ENCODE measurements at places on chromosomes 3 and 15. TPM values are rescaled to one million over a fixed set of nuclear protein-coding genes. Genes with fewer than 3 reads are reported as not detected.

Gene TRPC1
- 13.3 TPM for polyA plus RNA-seq

Gene DUOXA2
- polyA plus RNA-seq = not detected

Gene CKMT1A
- 2.3 TPM for polyA plus RNA-seq

- DNase-seq = no peak
Observed at GRCh38 chr15:59406446-59406845, 31.5 kb upstream of the FAM81A start.

DNA sequence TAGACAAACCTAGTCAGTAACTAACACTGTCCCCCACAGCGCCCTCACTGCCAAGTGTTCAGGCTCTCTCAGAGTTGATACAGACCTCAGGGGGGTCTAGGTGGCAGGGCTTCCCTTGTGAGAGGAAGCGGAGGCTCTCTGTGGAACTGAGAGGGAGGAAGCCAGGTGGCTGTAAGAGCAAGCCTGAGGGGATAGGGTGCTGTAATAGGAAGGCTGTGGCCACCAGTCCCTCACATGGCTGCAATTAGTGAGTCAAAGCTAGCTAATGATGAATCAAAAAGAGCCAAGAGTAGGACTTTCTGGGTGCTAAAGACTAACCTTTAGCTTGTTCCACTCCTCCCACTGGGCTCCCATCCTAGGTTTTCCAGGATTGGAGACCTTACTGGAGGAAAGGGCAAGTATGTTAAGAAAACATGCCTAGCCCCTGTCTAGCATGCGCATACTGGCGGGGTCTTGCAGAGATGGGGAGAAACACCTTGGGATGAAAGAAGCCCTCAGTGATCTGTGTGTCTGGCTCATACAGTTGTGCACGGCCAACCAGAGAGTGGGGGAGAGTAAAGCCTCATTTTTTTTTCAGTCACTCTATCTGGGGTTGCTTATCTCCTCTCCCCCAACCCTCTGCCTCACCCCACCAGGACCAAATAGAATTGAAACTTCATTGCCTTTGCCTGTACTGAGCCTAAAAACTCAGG is 13.3 kb upstream of the SOX2 start:
- DNase-seq = no peak

Gene NR1D2
- polyA plus RNA-seq = 40.8 TPM

GRCh38 chr3:194270627-194271459 is 80.3 kb downstream of the CPN2 start:
- no peak for DNase-seq

GRCh38 chr3:71974786-71975185 is 189.8 kb upstream of the PROK2 start:
- no peak for DNase-seq

DNA sequence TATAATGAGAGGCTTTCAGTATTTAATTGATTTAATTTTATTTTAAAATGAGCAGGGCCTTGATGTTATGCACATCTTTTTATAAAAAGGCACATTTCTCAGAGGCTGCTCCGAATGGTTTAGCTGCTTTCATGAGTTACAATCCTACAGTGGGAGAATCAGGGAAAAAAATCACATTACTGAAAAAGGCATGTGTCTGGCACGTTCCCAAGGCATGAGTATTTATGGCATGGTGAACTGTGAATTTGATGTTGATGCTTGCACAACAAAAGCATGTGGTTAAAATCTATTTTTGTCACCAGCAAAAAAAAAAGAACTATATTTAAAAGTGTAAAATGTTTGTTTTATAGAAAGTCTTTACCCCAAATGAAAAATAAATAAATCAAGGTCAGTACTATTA is 485.2 kb upstream of the ROBO2 start:
- DNase-seq = peak; percentile 17

Gene GRM7
- polyA plus RNA-seq = 2.0 TPM

GRCh38 chr3:67006460-67006859 is 8.4 kb downstream of the KBTBD8 start:
- no peak for DNase-seq

Gene CSPG4
- polyA plus RNA-seq = 7.5 TPM

GRCh38 chr3:120559242-120560061 is 36.7 kb upstream of the NDUFB4 start:
- DNase-seq = no peak

GRCh38 chr3:26827169-26827568 is 204.6 kb downstream of the LRRC3B start:
- no peak for DNase-seq

GRCh38 chr3:135083756-135084155 is 288.7 kb downstream of the EPHB1 start:
- no peak for DNase-seq

DNA sequence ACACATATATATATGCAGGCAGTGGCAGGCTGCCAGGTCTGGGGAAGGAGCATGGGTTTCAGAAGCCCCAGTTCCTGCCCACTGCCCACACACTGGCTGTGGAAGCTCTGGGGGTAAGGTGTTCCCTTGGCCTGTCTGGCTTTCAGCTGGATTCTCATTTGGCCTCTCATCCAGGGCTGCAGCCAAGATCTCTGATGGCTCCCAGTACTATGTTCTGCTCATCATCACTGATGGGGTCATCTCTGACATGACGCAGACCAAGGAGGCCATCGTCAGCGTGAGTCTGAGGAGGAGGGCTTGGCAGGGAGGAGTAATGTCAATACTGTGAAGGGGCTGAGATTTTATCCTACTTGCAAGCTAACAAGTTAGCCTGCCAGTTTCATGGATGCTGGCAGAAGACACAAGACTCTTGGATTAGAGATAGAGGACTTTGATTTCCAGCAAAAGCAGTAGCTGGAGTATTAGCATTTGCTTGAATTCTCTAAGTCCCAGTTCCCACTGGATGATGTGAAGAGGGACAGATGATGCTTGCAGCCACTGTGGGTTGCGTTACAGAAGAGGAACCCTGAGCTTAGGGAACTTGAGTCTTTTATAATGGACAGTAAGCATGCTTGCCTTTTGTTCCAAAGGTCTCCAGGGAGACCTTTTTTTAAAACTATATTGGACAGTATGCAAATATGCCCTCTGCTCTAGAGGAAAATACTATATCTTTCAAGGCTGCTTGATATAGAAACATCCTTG is 5.6 kb upstream of the BRPF1 start:
- no peak for DNase-seq

DNA sequence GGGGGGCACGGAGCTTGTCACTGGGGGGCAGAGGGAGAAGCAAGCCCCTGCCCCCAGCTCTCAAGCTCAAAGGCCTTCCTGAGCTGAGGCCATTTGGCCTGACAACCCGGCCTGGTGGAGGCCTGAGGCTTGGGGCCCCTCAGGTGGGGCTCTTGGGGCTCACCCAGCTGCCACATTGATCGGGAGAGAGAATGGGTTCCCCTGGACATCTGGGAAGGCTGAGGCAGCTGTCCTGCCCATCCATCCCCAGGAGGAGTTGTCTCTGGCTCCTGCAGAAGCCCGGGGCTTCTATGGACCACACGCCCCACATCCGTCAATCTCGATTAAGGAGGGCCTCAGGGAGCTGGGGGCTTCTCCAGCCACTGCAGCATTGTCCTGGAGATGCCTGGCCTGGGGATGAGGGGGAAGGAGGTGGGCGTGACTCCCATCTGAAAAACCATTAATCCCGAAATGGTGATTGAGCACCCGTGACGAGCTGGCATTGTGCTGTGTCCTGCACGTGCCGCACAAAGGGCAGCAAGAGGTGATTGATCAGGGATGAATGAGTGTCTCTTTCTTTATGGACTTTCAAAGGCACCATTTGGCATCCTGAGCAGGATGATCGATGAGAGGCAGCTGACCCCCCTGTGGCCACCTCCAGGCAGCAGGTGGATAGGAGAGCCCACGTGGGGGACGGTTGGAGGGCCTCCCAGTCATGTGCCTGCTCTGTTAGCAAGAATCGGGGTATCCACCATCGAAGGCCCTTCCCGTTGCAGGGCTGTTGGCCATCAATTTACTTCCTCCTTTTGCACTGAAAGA is 17.2 kb upstream of the CRABP1 start:
- DNase-seq = no peak

DNA sequence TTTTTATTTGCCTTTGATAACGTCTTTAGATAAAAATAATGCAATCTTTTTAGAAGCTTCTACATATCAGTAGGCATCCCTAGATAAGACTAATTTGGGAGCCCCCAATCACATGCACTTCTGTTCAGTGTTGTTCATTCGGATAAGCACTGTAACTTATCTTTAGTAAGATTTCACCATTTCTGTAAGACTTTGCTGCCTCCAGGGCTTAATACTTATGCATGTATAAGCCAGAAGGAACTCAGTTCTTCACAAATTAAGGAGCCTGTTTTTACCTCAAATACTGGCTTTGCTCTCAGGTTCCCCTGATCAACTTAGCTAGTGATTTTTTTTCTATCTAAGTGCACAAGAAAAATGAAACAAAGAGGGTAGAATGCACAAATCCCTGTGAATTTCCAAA is 20.3 kb downstream of the DOCK3 start:
- no peak for DNase-seq

GRCh38 chr3:64047787-64048186 is 24.5 kb upstream of the PSMD6 start:
- DNase-seq = no peak

- no peak for DNase-seq
Observed at GRCh38 chr15:51076524-51077220, 18.0 kb downstream of the TNFAIP8L3 start.

GRCh38 chr3:43995547-43996378 is 245.9 kb upstream of the TOPAZ1 start:
- no peak for DNase-seq

Gene GOLGA8N
- polyA plus RNA-seq = 14.8 TPM

- no peak for DNase-seq
Observed at GRCh38 chr3:110811050-110811449, 260.6 kb upstream of the NECTIN3 start.

- peak; percentile 23 for DNase-seq
Observed at GRCh38 chr3:108103886-108104797, 13.3 kb upstream of the CD47 start.

DNA sequence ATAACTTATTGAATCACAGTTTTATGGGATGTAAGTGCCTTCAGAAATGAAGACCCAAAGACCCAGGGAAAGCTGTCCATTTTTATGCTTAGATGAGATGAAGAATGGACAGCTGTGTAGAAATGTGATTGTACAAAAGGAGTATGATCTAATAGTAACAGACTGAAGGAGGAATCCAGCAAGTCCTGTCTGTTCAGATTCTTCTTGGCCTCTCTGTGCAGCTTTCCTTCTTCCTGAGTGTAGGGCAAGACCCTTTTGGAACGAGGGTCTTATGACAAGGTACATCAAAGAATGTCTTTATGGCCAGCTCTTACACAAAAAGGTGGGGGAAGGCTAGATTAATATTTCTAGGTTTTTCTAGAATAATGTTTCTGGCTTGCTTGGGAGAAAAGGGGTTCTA is 1.4 kb upstream of the KIF23 start:
- DNase-seq = no peak

DNA sequence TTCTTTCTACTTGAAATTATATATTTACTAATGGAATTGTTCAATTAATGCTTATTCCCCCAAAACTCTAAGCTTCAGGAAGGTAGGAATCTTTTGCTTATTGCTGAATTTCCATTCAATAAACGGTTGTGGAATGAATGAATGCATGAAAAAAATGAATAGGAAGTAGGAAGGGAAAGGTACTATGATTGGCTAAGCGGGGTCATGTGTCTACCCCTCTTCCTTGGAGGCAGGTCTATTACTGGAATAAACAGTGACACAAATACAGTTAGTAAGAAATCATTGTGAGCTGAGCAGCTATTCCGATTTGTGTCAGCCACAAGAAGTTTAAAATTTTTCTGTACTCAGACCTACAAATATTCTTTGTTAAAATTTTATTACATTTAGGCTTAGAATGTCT is 10.5 kb upstream of the TRA2B start:
- no peak for DNase-seq

DNA sequence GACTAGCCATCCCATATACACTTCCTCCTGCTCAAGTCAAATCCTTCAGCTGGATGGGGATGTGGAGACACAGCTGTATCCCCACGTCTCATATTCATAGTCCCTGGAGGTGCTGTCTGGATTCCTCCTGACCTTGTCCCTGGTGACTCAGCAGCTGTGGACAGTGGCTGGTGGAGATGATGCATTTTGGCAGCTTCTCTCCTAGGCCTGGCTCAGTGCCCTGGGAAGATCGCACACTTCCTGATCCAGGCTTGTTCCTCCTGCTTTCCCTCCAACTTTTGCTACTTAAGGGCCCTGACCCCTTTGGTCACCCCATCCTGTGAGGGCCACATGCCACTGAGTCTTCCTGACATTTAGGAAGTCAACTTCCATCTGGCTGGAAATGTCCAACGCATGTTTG is 44.4 kb downstream of the ADAMTSL3 start:
- no peak for DNase-seq

DNA sequence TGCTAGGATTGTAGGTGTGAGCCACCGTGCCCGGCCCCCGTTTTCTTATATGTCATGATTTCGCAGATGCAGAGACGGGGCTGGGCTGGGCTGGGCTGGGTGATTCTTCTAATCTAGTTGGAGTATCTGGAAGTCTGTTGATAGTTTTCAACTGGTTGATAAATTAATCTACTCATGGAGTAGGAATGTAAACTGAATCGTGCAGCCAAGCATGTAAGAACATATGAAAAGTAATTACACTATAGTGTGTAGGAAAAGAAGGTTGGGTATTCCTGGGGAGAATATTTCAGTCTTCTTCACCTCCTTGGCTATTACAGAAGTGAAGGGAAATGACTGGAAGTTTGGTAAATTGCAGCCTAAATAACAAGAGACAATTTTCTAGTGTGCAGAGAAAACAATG is 82.6 kb upstream of the MAGI1 start:
- DNase-seq = no peak

DNA sequence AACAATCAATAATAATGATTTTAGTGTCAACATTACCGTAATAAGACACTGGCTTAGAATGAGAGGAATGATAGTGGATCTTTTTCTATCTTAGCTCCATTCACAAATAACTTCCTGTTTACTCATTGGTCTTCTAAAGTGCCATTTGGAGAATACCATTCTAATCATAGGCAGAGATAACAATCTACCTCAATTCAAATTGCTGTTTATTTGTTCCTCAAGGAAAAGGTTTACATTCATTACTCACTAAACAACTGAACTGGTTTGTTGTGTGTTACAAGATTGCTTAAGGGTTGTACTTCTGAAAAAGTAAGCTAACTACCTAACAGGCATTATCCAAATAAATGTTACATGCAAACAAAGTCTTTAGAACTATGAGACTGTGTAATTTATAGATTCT is 8.1 kb upstream of the PCOLCE2 start:
- no peak for DNase-seq

DNA sequence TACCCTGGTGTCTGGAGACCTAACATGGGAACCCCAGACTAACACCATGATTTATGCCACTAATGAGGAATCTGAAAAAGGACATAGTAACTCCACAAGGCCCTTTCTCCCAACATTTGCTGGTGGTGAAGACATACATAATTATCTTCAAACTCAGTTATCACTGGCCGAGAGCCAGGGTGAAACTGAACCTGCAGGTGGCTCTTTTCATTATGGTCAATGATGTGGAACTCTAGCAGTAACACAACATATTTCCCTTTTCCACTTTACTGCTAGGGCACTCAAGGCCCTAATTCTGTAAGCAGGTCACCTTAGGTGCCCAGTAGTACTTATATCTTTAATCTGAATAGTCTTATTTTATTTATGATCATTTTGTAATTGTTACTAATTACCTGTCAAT is 326.4 kb upstream of the SATB1 start:
- no peak for DNase-seq

Gene MYZAP
- polyA plus RNA-seq = 5.7 TPM
